ENCODE measurements at places on chromosomes 3 and 15. TPM values are rescaled to one million over a fixed set of nuclear protein-coding genes. Genes with fewer than 3 reads are reported as not detected.

- H3K27me3 ChIP-seq = no peaks in the 10 kb centered on the region
- H3K4me1 ChIP-seq = peaks cover 69% of the 10 kb centered on the region
These were observed 5.2 kb upstream of the FURIN start for GRCh38 chr15:90862964-90863778.

DNA sequence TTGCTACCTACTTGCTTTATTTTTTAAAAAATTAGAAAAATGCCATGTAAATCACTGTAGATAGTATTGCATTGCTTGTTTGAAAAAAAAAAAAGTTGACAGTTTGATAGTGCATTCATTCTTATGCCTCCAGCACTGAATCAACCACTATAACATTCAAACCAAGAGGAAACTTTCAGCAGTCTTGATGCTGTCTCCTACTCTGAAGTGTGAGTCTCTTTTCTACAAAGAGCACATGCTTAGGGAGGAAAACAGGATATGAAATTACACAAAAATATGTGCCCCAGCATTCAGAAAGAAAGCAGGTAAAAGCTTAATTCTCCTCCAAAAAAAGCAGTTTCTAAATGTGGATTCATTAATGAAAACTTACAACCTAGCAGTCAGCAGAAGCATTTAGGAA is 78.3 kb downstream of the ZBTB20 start:
- no peaks in the 10 kb centered on the region for H3K36me3 ChIP-seq
- no peak overlapping the region for H3K27ac ChIP-seq
- peaks cover 13% of the 10 kb centered on the region for H3K4me1 ChIP-seq
- H3K4me3 ChIP-seq = no peak overlapping the region

- H3K27ac ChIP-seq = no peak overlapping the region
- H3K4me3 ChIP-seq = no peak overlapping the region
- no peak for DNase-seq
- H3K27me3 ChIP-seq = no peaks in the 10 kb centered on the region
- no peaks in the 10 kb centered on the region for H3K4me1 ChIP-seq
These were observed 263.9 kb upstream of the LYSMD4 start for GRCh38 chr15:99997112-99997651.

- peak overlapping the region; percentile 98 for H3K4me3 ChIP-seq
- no peak for DNase-seq
- H3K36me3 ChIP-seq = peaks cover 19% of the 10 kb centered on the region
- peak overlapping the region; percentile 99 for H3K27ac ChIP-seq
- peaks cover 57% of the 10 kb centered on the region for H3K4me1 ChIP-seq
These were observed 390 bp upstream of the TLE3 start for GRCh38 chr15:70098153-70098460.

DNA sequence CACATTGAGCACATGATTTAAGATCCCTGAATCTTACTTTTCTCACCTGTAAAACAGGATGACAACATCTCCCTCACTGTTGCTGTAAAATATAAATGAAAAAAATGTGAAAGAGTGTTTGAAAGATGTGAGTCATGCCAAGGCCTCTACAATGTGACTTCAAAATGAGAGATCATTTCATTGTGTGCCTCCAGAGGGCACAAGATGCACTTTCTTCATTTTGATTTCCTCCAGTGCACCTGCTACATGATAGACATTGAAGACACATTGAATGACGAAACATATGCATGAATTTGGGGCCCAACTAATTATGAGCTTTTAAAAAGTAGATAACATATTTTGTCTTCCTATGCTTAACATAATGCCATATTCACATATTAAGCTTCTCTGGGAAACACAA is 170.3 kb downstream of the MOBP start:
- H3K36me3 ChIP-seq = no peaks in the 10 kb centered on the region
- H3K27me3 ChIP-seq = peaks cover 3% of the 10 kb centered on the region
- no peak for DNase-seq
- no peak overlapping the region for H3K4me3 ChIP-seq
- no peaks in the 10 kb centered on the region for H3K4me1 ChIP-seq
- no peak overlapping the region for H3K27ac ChIP-seq

The IQCF5 gene
- total RNA-seq = not detected

DNA sequence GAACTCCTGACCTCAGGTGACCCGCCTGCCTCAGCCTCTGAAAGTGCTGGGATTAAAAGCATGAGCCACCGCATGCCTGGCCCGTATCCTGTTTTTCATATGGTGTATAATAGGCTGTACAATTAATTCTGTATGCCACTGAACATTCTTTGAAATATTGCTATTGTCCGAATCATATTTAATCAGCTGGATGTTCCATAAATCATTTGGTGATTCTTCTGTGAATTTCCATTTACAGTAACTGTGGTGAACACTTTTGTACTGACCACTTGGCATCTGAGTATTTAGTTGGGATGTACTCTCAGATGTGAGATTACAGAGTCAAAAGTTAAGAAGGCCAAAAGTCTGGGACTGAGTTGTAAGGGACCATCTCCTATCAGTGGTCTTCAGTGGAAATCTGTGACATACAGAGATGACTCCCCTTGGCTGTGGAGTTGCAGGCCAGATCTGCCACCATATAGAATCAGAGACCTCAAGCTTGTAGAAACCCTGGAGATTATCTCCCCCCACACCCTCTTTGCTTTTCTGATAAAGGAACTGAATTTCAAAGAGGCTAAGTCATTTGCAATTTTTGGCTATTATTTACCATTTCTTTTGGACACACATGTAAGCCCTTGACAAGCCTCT is 25.7 kb upstream of the DYNC1LI1 start:
- no peak overlapping the region for H3K27ac ChIP-seq
- no peak overlapping the region for H3K4me3 ChIP-seq
- H3K27me3 ChIP-seq = peaks cover 11% of the 10 kb centered on the region
- no peak for DNase-seq
- H3K4me1 ChIP-seq = no peaks in the 10 kb centered on the region
- H3K36me3 ChIP-seq = no peaks in the 10 kb centered on the region
